ENCODE measurements at places on chromosomes 1 and 21. TPM values are rescaled to one million over a fixed set of nuclear protein-coding genes. Genes with fewer than 3 reads are reported as not detected.

MYBPH gene
- not detected for total RNA-seq

RNU5D-1 gene
- not detected for total RNA-seq

FCER1G gene
- total RNA-seq = 0.34 TPM

MRPL39 gene
- total RNA-seq = 63.1 TPM

CD1B gene
- not detected for total RNA-seq

FAM131C gene
- total RNA-seq = 2.6 TPM

SIK1 gene
- total RNA-seq = 0.65 TPM

TMEM61 gene
- total RNA-seq = not detected

IVL gene
- total RNA-seq = not detected

UBASH3A gene
- not detected for total RNA-seq

TP53BP2 gene
- 52.6 TPM for total RNA-seq

SLC41A1 gene
- 15.8 TPM for total RNA-seq

MAB21L3 gene
- not detected for total RNA-seq

YBEY gene
- 42.2 TPM for total RNA-seq

SPATA45 gene
- total RNA-seq = not detected

TMPRSS2 gene
- 0.99 TPM for total RNA-seq

DNAI4 gene
- total RNA-seq = 3.2 TPM

LCE1A gene
- not detected for total RNA-seq

MATN1 gene
- total RNA-seq = not detected

USH2A gene
- 0.04 TPM for total RNA-seq

ARHGAP30 gene
- total RNA-seq = 0.06 TPM

CRYAA gene
- not detected for total RNA-seq

ZC3H11A gene
- total RNA-seq = 142 TPM

SH3BGR gene
- total RNA-seq = 12.2 TPM

C8A gene
- total RNA-seq = not detected

RBP7 gene
- 0.96 TPM for total RNA-seq

FMO5 gene
- 0.28 TPM for total RNA-seq

AIRE gene
- total RNA-seq = not detected

ANGPTL3 gene
- total RNA-seq = not detected

MYCL gene
- 39.8 TPM for total RNA-seq

DYNLT5 gene
- total RNA-seq = 0.22 TPM

TP73 gene
- total RNA-seq = not detected

C1orf87 gene
- not detected for total RNA-seq

FAM151A gene
- total RNA-seq = not detected

TNFSF4 gene
- total RNA-seq = 2.1 TPM

TRABD2B gene
- total RNA-seq = 0.34 TPM

L1TD1 gene
- 12.5 TPM for total RNA-seq

TIE1 gene
- 0.21 TPM for total RNA-seq

OR6N1 gene
- not detected for total RNA-seq

BGLAP gene
- total RNA-seq = 0.22 TPM

SHISAL2A gene
- 0.11 TPM for total RNA-seq

SAMD13 gene
- total RNA-seq = 4.6 TPM

CACHD1 gene
- total RNA-seq = 61.0 TPM

SPRR3 gene
- total RNA-seq = not detected

DCAF8 gene
- 132 TPM for total RNA-seq

LENEP gene
- total RNA-seq = not detected

GBP6 gene
- total RNA-seq = not detected

RRP15 gene
- total RNA-seq = 15.8 TPM

KRTAP19-1 gene
- not detected for total RNA-seq

TAS1R1 gene
- not detected for total RNA-seq

CHRM3 gene
- total RNA-seq = 4.5 TPM

HUNK gene
- 4.7 TPM for total RNA-seq

PADI3 gene
- 2.0 TPM for total RNA-seq

NUP210L gene
- total RNA-seq = not detected

OLIG1 gene
- total RNA-seq = not detected

Measured in neural progenitor cell (in vitro differentiated cells).